Fibroblast of the conjunctiva (primary cell): ENCODE measurements at places on chromosomes 12 and 14.

GRCh38 chr14:50999726-51000125 lies 55.4 kb upstream of the PYGL start:
- no peak for DNase-seq

GRCh38 chr12:116303929-116304328 lies 26.4 kb upstream of the MED13L start:
- DNase-seq: no peak

DNA sequence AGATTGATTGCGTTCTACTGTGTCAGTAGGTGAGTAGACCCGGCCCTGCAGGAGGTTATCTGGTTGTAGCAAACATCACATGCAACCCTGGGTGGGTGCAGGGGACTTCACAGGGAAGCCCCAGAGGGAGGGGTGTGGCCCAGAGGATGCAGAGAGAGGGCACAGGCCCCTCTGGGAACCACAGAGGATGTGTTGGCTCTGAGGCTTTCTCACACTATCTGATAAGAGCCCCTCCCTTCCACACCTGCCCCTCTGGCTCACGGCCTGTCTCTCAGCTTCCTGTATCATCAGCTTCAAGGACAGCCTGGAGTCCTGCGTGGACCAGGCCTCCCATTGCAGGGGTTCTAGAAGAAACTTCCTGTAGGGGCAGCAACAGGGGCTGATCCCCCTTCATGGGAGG lies 101.9 kb downstream of the RIN3 start:
- no peak for DNase-seq

DNA sequence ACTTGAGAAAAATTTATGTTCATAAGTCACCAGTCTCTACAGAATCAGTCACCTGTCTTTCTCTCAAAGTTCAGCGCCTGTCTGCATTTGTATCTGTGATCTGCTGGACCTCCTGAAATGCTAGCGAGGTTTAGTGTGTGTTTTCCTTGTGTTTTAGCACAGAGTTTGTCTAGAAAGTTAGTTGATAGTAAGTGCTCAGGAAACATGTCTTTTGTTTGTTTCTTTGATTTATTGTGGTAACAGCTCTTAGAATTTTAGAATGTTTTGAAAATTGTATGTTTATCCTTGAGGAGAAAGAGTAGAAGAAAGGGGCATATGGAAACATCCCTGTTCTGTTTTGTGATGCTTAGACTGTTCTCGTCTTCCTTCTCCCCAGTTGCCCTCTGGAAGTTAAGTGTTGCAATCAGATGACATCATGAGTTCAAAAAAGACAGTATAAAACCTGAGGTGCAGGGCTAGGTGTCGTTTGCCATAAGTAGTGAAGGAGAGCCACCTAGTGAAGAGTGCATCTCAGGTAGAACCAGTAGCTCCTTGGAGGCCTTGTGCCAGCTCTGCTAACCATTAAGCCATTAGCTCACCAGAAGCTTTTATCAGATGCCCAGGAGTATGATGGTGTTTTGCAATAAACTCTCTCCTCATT lies 44.8 kb downstream of the FBXW8 start:
- peak; percentile 22 for DNase-seq

- peak; percentile 46 for DNase-seq
These were observed 2.4 kb upstream of the POP5 start for GRCh38 chr12:120583478-120584030.

DNA sequence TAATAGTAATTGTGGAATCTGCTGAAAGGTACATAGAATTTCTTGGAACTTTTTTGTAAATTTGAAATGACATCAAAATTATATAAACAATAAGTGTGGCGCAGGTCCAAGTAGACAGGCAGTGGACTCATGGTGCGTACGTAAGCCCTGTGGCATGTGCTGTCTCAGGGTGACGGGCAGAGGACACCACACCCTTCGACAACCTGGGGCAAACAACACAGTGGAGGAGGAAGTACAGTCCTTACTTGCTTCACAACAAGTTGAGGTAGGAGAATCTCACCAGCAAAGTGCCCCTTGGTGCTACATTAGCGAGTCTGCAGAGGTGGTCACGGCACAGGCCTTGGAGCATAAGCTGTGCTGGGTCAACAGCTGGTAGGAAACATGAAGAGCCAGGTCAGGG lies 180.9 kb downstream of the AEBP2 start:
- no peak for DNase-seq

DNA sequence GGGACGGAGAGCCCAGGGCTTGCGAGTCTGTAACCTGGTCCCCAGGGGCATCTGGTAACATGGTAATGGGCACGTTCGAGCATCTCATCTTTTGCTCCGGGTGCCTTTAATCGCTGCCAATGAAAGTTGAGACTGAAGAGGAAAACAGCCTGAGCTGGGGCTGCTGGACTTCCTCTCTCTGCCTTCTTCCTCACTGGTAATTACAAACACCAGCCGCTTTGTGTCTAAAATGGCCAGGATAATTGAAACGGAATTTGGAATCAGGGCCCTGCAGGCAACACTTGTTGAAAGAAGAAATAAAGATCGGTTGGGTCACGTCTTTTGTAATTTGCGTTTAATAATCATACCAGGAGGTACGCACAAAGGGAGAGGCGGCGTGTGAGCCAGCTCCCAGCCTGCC lies 51.5 kb upstream of the GPATCH2L start:
- DNase-seq: no peak

GRCh38 chr12:46065412-46066166 lies 75.2 kb upstream of the SCAF11 start:
- DNase-seq: no peak

- no peak for DNase-seq
These were observed 369.1 kb downstream of the PRKD1 start for GRCh38 chr14:29558516-29558915.

- no peak for DNase-seq
These were observed 54.9 kb downstream of the SPATS2 start for GRCh38 chr12:49422114-49422513.

- peak; percentile 21 for DNase-seq
These were observed 158.8 kb downstream of the RPAP3 start for GRCh38 chr12:47547077-47547476.

GRCh38 chr12:131628023-131628740 lies 82.7 kb upstream of the SFSWAP start:
- DNase-seq: no peak

DNA sequence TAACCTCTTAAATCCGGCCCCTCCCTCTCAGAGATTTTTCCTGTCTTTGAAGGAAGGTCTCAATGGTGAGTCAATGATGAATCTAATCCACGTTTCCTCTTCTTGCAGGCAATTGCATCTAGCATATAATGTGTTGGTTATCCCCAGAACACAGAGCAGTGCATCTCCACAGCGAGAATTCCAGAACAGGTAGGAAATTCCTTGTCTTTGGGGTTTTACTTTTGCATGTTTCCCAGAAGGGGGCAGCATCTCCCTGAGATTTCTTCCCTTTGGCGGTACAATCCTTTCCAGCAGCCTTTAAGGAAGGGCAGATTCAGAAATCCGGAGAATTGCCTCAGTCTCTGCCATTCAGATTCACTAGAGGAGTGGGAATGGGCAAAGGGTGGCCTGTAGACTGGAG lies 128.0 kb downstream of the KCNA5 start:
- DNase-seq: no peak

GRCh38 chr12:113003636-113004035 lies 25.3 kb downstream of the OAS2 start:
- no peak for DNase-seq

DNA sequence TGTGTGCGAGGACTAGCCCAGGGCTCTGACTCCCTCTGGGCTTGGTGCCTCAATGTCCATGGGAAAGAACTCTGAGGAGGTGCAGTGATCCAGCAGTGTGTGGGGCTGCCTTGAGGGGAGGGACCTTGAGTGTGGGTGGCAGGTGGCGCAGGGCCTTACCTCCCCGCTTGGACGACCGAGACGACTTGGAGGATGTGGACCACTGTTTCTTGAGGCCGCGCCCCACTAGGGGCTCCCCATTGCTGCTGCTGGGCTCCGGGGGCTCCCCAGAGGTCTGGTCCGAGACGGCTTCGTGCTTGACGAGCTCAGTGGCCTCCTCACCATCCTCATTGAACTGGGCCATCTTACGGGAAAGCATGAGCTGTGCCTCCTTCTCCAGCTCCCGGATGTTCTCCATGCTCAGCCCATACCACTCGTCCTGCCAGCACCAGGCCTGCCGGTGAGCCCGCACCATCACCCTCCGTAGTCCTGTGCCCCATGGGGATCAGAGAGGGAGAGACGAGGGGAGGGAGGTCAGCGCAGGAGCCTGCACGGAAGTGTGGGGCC lies 24.7 kb downstream of the ARL6IP4 start:
- DNase-seq: no peak

- DNase-seq: no peak
These were observed 265.7 kb downstream of the BCL11B start for GRCh38 chr14:99006276-99006675.

DNA sequence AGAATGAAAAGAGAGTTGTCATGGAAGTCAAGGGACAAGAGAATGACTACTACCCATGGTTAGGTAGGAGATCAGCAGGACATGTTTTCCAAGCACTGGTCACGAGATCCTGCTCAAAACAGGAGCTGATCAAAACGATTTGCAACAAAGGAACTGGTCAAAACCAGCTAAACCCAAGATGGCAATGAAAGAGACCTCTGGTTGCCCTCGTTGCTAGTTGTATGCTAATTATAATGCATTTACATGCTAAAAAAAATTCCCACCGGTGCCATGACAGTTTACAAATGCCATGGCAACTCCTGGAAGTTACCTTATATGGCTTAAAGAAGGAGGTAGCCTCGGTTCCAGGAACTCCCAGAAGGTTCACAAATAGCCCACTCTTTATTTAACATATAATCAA lies 95.0 kb upstream of the OTX2 start:
- DNase-seq: no peak

DNA sequence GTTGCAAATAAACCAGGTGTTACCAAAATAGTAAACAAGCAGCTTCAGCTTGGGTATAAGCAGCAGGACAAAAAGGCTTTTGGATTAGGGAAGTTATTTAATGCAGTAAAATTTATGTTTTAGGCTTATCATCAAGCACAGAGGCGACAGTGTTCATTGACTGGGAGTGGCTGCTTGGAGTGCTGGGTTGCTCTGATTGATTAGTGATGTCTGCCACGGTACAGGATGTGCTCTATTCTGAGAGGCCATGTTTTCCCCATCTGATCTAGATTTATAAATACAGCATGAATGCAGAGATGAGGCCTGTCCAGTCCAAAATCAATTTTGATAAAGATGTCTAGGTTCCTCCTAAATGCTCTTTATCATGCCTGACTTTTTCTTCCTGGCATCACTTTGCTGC lies 83.5 kb downstream of the MAP1LC3B2 start:
- no peak for DNase-seq

GRCh38 chr12:81668475-81668874 lies 90.7 kb downstream of the PPFIA2 start:
- peak; percentile 43 for DNase-seq

DNA sequence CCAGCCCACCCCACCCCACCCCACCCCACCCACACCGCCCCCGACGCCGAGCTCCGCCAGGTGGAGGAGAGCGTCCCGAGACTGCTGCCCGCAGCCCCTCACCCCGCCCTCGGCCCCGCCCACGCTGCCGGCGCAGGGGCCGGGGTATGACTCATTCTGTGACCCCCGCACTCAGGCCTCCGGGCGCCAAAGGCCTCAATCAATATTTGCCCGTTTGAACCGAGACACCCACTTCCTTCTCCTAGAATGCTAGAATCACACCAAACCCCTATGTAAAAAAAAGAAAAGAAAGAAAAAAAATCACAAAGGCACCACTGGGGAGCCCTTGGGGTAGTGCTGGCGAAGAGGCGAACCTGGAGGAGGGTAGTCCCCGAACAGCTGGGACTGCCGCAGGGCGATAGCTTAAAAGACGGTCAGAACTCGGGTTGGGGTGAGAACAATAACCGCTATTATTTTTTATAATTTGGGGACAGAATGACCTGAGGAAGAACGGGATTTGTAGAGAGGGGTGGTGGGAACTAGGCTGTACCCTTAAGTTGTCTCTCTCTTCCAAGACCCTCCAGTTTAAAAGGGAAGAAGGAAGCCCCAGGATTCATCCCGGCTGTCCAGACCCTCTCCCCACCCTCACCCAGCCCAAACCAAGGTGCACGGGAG lies 894 bp downstream of the KRT8 start:
- no peak for DNase-seq

- DNase-seq: no peak
These were observed 398.6 kb downstream of the ZFP36L1 start for GRCh38 chr14:68394118-68394763.

DNA sequence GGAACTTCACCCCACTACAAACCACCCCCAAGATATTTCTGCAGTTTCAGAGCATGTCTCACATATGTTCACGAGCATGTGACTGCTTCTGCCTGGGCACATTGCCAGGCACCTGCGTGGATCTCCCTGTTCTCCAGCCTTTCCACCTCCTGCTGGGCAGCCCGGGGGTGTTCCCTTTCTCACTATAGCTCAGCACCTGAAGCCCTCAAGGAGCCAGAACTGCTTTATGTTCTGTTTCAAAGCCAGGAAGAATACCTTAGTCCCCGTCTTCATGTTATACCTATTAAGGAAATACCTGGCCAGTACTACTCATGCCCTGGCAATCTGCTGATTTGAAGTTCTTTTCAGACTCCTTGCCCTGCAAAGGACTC lies 4.2 kb upstream of the FGF6 start:
- DNase-seq: no peak

GRCh38 chr12:71158361-71158882 lies 623 bp upstream of the TSPAN8 start:
- DNase-seq: no peak

- no peak for DNase-seq
These were observed 56.2 kb downstream of the APOBEC1 start for GRCh38 chr12:7609495-7609894.

- DNase-seq: no peak
These were observed 4.7 kb downstream of the PTPN21 start for GRCh38 chr14:88550078-88550477.

DNA sequence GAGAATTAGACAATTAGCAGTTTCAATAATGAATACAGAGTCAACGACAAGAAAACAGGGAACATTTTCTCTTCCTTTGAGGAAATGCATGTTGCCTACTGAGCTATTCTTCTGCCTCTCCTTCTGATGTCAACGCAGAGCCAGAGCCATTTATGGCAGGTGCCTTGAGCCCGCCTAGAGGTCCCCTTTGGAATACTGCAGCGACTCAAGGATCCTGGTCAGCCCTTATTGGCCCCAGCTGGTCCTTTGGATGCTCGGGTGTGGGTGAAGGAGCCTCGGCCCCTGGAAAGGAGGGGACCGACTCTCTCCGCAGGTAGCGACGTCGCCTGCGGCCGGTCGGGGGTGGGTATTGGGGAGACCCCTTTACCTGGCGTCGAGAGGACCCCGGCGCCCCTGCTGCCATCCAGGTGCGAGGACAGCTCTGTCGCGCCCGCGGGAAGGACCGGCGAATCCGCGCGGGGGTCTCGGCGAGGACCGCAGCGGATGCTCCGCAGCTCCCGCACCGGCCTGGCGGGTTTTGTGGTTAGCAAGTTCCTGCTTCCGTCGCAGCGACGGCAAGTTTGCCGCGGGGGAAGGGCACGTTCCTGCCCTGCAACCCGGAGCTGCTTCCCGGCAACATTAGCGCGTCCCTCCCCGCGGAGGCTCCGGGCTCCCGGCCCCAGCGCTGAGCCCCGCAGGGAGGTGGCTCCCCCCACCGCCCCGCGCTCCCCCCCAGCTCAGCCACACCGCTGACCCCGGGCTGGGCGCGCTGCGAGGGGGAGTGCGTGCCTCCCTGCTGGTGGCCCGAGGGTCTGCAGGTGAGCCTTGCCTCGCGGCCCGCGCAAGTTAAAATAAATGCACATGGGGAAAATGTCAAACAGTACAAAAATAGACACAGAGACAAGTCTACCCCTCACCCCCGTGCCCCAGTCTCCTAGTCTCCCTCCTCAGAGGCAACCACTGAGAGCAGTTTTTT lies at the start of gene MANSC1:
TSS of gene MANSC1 (minus strand) at position 532 of the 955 bp plus-strand sequence. CDS start 6,928 bp downstream, outside the sequence.
- no peak for DNase-seq
